ENCODE measurements at places on chromosomes 6 and 20. TPM values are rescaled to one million over a fixed set of nuclear protein-coding genes. Genes with fewer than 3 reads are reported as not detected.

DNA sequence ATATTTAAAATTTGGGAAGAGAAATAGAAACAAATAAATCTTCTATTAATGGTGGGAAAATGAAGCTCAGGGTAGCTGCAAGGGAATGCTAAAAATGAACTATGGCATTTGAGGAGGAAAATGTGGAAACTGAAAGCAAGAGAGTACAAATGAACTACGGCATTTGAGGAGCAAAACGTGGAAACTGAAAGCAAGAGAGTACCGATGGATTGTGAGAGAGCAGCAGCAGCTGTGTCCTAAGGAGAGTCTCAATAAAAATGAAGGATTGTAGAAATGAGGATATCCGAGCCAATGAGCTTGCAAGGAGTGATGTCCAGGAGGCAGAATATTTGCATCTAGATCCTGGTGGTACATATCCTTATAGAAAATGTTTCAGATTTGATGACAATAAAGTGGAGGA is 547.1 kb upstream of the ZNF337 start:
- H3K27me3 ChIP-seq = no peaks in the 10 kb centered on the region
- no peaks in the 10 kb centered on the region for H3K4me1 ChIP-seq
- H3K27ac ChIP-seq = no peak overlapping the region
- DNase-seq = no peak
- no peak overlapping the region for H3K4me3 ChIP-seq

DNA sequence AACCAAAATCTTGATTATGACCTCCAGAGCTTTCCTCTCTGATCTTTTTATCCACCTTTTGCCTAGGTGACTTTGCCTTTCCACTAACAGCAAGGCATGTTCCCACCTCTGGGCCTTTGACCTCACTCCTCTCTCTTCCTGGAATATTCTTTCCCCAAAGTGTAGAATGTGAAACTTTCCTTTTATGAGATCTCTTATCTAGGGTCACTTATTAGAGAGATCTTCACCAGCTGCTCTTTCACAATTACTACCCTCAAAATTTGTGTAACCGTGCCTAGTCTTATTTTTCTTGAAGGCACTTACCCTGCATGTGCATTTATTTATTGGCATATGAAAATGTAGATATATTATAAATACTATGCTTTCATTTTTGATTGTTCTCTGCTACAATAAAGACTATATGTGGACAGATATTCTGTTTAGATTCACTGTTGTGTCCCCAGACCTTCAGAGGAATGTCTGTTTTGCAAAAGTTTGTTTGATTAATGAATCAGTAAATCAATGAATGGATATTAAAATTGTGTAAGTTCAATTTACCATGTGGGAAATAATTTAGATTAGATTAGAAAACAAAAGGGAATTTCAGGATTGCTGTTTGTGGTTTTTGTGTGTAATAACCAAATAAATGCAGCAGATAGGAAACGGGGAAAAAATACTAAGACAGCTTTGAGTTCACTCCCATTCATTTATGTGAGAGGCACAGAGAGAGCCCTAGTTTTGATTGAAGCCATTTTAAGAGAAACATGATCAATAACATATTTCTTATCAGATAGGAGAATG is 207.0 kb downstream of the ADGB start:
- no peak for DNase-seq
- no peak overlapping the region for H3K27ac ChIP-seq
- no peaks in the 10 kb centered on the region for H3K27me3 ChIP-seq
- no peaks in the 10 kb centered on the region for H3K4me1 ChIP-seq
- no peak overlapping the region for H3K4me3 ChIP-seq

DNA sequence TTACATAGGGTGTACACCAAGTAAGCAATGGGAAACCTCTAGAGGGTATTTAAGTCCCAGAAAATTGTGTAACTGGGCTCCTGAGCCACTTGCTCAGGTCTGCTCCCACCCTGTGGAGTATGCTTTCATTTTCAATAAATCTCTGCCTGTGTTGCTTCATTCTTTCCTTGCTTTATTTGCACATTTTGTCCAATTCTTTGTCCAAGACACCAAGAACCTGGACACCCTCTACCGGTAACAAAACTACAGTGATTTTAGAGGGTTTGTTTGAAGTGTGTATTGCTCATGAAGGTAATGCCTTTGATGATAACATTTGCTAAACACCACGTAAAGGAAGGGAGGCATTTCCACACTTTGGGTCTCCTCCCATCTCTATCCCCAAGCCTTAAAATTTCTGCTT is 46.2 kb downstream of the MYB start:
- no peaks in the 10 kb centered on the region for H3K4me1 ChIP-seq
- H3K27ac ChIP-seq = no peak overlapping the region
- DNase-seq = no peak
- H3K36me3 ChIP-seq = no peaks in the 10 kb centered on the region
- no peak overlapping the region for H3K4me3 ChIP-seq
- no peaks in the 10 kb centered on the region for H3K27me3 ChIP-seq

- no peaks in the 10 kb centered on the region for H3K36me3 ChIP-seq
- no peaks in the 10 kb centered on the region for H3K4me1 ChIP-seq
- H3K27me3 ChIP-seq = no peaks in the 10 kb centered on the region
- H3K4me3 ChIP-seq = no peak overlapping the region
- DNase-seq = no peak
These were observed 69.4 kb upstream of the BMP2 start for GRCh38 chr20:6698056-6698455.

DNA sequence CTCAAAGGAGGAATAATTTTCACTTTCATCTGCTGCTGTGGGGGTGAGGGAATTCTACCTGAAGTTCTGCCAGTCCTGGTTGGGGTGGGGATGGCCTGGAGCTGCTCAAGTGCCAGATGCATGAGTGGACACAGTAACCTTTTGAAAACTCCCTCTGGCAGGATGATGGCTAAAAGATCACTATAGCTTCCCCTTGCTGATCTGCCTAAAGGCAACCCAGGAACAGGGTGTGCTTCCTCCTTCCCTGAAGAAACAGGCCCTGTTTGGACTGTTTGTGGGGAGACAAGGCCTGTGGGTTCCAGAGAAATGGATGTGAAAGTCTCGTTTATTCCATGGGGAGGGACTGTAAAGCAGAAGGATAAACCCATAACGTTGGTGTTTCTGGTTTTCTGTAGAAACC is 176.9 kb downstream of the DTNBP1 start:
- H3K36me3 ChIP-seq = no peaks in the 10 kb centered on the region
- no peaks in the 10 kb centered on the region for H3K4me1 ChIP-seq
- no peak overlapping the region for H3K27ac ChIP-seq
- DNase-seq = no peak
- no peaks in the 10 kb centered on the region for H3K27me3 ChIP-seq

GRCh38 chr6:100554228-100554627 is 89.5 kb upstream of the SIM1 start:
- H3K4me3 ChIP-seq = no peak overlapping the region
- H3K27me3 ChIP-seq = no peaks in the 10 kb centered on the region
- no peak overlapping the region for H3K27ac ChIP-seq
- H3K4me1 ChIP-seq = no peaks in the 10 kb centered on the region
- DNase-seq = no peak

DNA sequence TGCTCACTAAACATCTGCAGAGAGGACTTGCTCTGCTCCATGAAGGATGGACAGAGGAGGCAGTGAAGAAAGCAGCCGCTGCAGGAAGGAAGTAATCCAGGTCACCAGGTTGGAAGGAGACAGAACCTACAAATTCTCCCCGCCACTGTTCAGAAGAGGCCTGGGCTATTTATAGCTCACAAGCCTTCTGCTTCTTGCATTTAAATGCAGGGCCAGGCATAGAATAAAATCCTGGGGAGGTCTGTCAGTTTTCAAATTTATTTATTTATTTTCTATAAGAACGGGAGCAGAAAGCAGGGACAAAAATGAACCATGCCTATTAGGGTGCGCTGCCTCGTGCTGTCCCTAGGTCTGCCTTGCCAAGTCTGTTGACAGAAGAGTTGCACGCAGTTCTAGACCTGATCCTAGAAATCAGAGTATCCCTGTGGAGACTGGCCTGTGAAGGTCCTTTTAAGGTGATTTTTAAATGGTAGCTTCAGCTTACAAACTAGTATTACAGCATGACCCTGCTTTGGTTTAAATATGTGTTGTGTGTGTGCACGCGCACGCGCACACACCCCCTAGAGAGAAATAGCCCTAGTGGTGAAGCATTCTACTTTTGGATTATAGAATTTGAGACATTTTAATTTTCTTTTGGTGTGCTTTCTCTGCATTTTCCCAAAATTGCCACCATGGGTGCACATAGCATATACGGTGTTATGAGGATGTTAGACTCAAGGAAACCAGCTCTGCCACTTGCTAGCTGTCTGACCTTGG is 19.5 kb downstream of the RIMS4 start:
- no peak overlapping the region for H3K27ac ChIP-seq
- no peaks in the 10 kb centered on the region for H3K4me1 ChIP-seq
- DNase-seq = no peak
- H3K36me3 ChIP-seq = no peaks in the 10 kb centered on the region

DNA sequence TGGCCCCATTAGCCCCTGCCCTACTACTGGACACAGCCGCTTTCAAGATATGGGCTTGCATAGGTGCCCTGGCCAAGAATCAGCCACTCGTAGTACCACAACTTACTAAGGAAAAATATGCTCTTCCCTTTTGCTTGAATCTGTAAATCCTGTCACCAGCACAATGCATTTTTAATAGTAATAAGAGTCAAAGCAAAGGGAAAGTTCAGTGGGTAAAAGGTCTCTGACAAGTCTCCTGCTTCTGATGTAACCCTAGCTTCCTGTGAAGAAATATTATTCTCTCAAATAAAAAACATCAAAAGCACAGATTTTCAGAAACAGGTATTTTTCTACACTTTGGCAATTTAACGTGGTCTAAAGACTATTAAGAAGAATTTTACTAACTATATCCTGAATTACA is 373.8 kb downstream of the GJA1 start:
- no peak for DNase-seq
- H3K4me1 ChIP-seq = no peaks in the 10 kb centered on the region
- no peak overlapping the region for H3K27ac ChIP-seq
- no peaks in the 10 kb centered on the region for H3K27me3 ChIP-seq
- H3K36me3 ChIP-seq = no peaks in the 10 kb centered on the region

- no peak overlapping the region for H3K4me3 ChIP-seq
- no peak overlapping the region for H3K27ac ChIP-seq
- DNase-seq = no peak
- H3K27me3 ChIP-seq = no peaks in the 10 kb centered on the region
- no peaks in the 10 kb centered on the region for H3K4me1 ChIP-seq
These were observed 532.2 kb downstream of the CDH26 start for GRCh38 chr20:60490217-60491050.

GRCh38 chr20:62846166-62846890 is 15.3 kb downstream of the TCFL5 start:
- H3K4me1 ChIP-seq = no peaks in the 10 kb centered on the region
- peak; percentile 17 for DNase-seq
- H3K27ac ChIP-seq = no peak overlapping the region
- H3K4me3 ChIP-seq = no peak overlapping the region
- H3K36me3 ChIP-seq = no peaks in the 10 kb centered on the region
- no peaks in the 10 kb centered on the region for H3K27me3 ChIP-seq

- no peaks in the 10 kb centered on the region for H3K27me3 ChIP-seq
- DNase-seq = no peak
- no peak overlapping the region for H3K4me3 ChIP-seq
- H3K4me1 ChIP-seq = peaks cover 7% of the 10 kb centered on the region
- H3K36me3 ChIP-seq = no peaks in the 10 kb centered on the region
These were observed 805.9 kb upstream of the CITED2 start for GRCh38 chr6:140180306-140180705.

DNA sequence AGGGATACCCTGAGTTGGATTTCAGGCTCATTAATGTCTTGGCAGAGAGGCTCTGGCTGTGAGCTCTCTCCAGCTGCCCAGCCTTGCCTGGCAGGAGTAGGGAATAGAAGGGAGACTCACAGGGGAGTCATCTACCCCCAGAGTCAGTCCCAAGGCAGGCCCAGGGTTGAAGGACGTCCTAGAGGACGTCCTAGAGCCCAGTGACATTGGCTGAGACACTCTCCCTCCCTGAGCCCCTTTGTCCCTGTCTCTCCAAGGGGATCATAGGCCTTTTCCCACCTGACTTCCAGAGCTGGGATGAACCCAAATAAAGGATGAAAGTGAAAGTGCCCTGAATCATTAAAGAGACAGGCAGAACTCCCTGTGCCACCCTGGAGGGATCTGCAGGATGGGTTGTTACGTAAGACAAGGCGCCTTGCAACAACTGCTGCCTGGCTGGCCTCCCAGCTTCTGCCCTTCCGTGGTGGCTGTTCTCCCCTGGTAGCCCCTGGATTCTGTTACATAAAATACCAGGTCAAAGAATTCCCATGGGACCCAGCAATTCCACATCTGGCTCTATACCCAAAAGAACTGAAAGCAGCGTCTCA is 53.6 kb upstream of the SIRPA start:
- no peaks in the 10 kb centered on the region for H3K27me3 ChIP-seq
- no peak overlapping the region for H3K27ac ChIP-seq
- no peak for DNase-seq

Gene MAPK13
- 3.3 TPM for total RNA-seq

Gene SLC26A8
- 0.17 TPM for total RNA-seq

Gene COL11A2
- 0.92 TPM for total RNA-seq

Gene CGA
- total RNA-seq = not detected

Gene KCNK5
- 5.6 TPM for total RNA-seq

Gene PNISR
- 158 TPM for total RNA-seq

Gene PRL
- total RNA-seq = not detected

Gene ERMARD
- total RNA-seq = 15.9 TPM

Gene SYCP2L
- 1.2 TPM for total RNA-seq

Gene RBM24
- total RNA-seq = 1.7 TPM

Gene OSTM1
- 55.5 TPM for total RNA-seq

Gene RSPH4A
- total RNA-seq = 1.0 TPM

Gene LY6G6D
- not detected for total RNA-seq

Gene ZHX3
- total RNA-seq = 27.4 TPM

Gene VGLL2
- total RNA-seq = not detected

Gene MAS1
- 0.10 TPM for total RNA-seq

Gene TPMT
- 7.3 TPM for total RNA-seq

Data from ovary (tissue), 10 donors.